ENCODE measurements at places on chromosomes 1 and 21.

- H3K4me3 ChIP-seq: no peak overlapping the region
- H3K27me3 ChIP-seq: no peaks in the 10 kb centered on the region
- no peak overlapping the region for H3K27ac ChIP-seq
- DNase-seq: no peak
- no peaks in the 10 kb centered on the region for H3K36me3 ChIP-seq
These were observed 9.4 kb downstream of the ZNF678 start for GRCh38 chr1:227572752-227573151.

DNA sequence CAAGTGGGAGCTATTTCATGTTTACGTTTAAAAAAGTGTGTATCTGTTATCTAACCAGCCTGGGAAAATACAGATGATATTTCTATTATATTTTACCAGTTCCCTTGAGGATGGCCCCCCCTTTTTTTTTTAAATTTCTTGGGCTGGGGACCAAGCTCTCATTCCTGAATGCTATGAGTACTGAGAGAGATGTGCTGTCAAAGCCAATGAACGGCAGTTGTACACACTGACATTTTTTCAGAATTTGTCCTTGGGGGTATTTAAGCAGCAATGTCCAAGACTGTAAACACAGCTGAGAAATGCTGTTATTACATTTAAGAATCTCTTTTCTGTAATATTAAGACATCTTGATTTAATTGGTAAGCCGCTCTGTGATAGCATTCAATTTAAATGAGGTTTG is 177.9 kb downstream of the ST6GALNAC3 start:
- no peak overlapping the region for H3K27ac ChIP-seq
- H3K27me3 ChIP-seq: no peaks in the 10 kb centered on the region
- DNase-seq: no peak
- no peaks in the 10 kb centered on the region for H3K36me3 ChIP-seq
- peaks cover 7% of the 10 kb centered on the region for H3K4me1 ChIP-seq

- H3K36me3 ChIP-seq: no peaks in the 10 kb centered on the region
- H3K4me1 ChIP-seq: 0 out of 2 replicates have a peak, but pooled peaks cover 1% of the 10 kb centered on the region
- no peak overlapping the region for H3K27ac ChIP-seq
- no peak for DNase-seq
- no peaks in the 10 kb centered on the region for H3K27me3 ChIP-seq
- H3K4me3 ChIP-seq: no peak overlapping the region
These were observed 29.3 kb upstream of the NLRP3 start for GRCh38 chr1:247386687-247387086.

GRCh38 chr1:241666419-241666818 is 14.3 kb downstream of the WDR64 start:
- DNase-seq: no peak
- H3K27me3 ChIP-seq: no peaks in the 10 kb centered on the region
- no peak overlapping the region for H3K27ac ChIP-seq
- no peaks in the 10 kb centered on the region for H3K36me3 ChIP-seq
- H3K4me1 ChIP-seq: no peaks in the 10 kb centered on the region

DNA sequence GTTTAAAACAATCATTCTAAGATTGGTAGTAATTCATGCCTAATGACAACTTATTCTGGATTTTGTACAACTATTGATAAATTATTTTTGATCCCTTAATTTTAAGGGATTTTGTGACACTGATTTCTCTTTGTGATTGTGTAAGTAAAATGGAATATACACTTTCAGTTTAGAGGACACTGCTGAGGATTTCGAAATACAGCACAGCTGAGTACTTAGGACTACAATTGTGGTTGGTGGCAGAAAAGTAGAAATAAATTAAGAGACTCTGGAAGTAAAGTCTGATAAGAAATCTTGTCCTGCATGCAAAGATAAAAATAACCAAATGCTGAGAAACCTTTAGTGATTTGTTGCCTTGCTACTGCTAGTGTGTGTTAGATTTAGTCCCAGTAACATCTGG is 40.0 kb downstream of the TYW3 start:
- H3K36me3 ChIP-seq: no peaks in the 10 kb centered on the region
- H3K27me3 ChIP-seq: no peaks in the 10 kb centered on the region
- H3K27ac ChIP-seq: no peak overlapping the region
- H3K4me3 ChIP-seq: no peak overlapping the region
- H3K4me1 ChIP-seq: no peaks in the 10 kb centered on the region

- H3K27ac ChIP-seq: no peak overlapping the region
- no peaks in the 10 kb centered on the region for H3K36me3 ChIP-seq
- no peak overlapping the region for H3K4me3 ChIP-seq
- H3K27me3 ChIP-seq: no peaks in the 10 kb centered on the region
- peaks cover 4% of the 10 kb centered on the region for H3K4me1 ChIP-seq
These were observed 40.4 kb downstream of the GNG12 start for GRCh38 chr1:67792741-67793458.

DNA sequence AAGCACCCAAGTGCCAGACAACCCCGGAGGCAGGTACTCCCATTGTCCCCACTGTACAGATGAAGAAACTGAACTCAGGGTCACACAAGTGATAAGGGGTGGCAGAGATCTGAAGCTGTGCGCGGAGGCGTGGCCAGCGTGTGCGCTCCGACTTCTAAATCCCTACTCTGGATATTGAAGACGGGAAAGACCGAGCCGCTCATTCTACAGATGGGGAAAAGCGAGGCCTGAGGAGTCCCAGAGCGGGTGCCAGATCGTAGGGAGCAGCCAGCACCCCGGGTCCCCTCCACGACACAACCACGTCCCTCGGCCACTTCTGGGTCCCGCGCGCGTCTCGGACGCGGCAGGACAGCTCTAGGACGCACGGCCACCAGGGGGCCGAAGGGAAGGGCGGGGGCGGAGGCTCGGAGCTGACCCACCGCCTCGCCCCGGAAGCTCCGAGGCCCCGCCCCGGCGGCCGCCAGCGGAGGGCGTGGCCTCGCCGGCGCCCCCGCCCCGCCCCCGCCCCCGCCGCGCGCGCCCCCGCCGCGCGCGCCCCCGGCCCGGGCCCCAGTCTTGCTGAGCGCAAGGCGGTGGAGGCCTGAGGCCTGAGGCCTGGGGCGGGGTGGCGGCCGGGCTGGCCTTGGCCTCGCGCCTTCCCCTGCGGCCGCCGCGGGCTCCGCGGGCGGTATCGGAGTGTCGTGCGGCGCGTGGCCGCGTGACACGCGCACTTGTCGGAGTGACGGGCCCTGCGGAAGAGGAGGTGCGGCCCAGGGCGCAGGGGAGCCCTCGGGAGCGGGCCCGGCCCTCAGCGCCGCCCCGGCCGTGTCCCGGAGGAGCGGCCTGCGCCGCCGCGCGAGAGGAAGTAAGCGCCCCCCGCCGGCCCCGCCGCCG is at the start of gene H6PD:
Gene H6PD, plus strand, starts transcription at position 552 of the 873 bp plus-strand sequence. CDS start 10,161 bp downstream, outside the sequence.
- H3K27ac ChIP-seq: no peak within 1 kb of the TSS
- H3K4me1 ChIP-seq: no peaks in the 10 kb centered on the region
- no peaks in the 10 kb centered on the region for H3K27me3 ChIP-seq
- H3K4me3 ChIP-seq: peak within 1 kb of the TSS; percentile 84

DNA sequence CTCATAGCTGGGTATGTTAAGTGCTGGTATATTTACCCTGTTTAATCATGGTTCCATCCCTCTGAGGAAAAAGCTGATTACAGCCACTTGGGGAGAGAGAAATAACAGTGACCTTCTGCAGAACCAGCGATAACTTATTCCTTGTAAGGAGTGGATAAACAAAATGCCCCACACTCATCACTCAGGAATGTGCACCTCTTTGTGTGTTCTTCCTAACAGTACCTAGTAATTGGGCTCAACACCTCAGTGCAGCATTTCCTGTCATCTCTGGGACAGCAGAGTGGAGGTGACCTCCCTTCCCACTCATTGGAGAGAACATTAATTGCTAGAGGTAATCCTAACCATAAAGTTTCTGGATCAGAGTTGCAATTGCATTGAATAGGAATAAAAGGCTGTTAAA is 112.5 kb upstream of the F3 start:
- no peaks in the 10 kb centered on the region for H3K36me3 ChIP-seq
- H3K4me3 ChIP-seq: no peak overlapping the region
- no peaks in the 10 kb centered on the region for H3K27me3 ChIP-seq
- H3K27ac ChIP-seq: no peak overlapping the region

DNA sequence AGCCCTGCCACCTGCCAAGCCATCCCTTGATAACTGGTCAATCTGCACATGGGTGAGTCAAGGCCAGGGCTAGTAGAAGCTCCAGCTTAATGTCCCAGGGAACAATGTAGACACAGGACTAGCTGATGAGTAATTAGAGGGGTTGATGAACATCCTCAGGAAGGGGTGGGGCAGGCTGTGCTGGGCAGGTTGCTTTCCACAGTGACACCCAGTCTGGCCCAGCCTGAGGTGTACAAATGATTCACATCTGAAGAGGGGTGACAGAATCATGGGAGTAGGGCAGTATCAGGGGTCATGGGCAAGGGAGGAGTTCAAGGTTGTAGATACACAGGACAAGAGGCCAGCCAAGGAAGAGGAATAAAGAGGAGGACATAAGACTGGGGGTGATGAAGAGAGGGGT is 4.3 kb downstream of the LPAR3 start:
- H3K27ac ChIP-seq: no peak overlapping the region
- peaks cover 4% of the 10 kb centered on the region for H3K27me3 ChIP-seq
- no peak overlapping the region for H3K4me3 ChIP-seq
- no peaks in the 10 kb centered on the region for H3K36me3 ChIP-seq
- DNase-seq: no peak
- H3K4me1 ChIP-seq: peaks cover 4% of the 10 kb centered on the region

DNA sequence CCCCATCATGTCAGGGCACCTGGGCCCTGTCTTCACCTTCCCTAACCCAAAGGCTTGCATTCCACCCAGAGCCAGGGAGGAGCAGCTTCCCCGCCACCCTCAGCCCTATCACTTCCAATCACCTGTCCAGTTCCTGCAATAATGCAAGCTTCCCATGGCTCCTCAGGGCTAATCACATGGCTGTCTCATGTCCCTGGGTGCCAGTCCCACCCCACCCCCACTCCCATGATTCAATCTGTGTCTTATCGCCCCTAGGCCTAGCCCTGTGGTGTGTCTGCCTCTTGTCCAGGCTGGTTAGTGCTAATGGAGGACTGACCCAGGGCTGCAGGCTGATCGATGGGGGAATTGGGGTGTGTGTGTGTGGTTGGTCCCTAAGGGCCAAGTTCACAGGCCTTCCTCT is 11.0 kb upstream of the PEAR1 start:
- H3K27ac ChIP-seq: no peak overlapping the region
- H3K4me3 ChIP-seq: no peak overlapping the region
- H3K27me3 ChIP-seq: no peaks in the 10 kb centered on the region
- H3K4me1 ChIP-seq: peaks cover 5% of the 10 kb centered on the region
- H3K36me3 ChIP-seq: no peaks in the 10 kb centered on the region

DNA sequence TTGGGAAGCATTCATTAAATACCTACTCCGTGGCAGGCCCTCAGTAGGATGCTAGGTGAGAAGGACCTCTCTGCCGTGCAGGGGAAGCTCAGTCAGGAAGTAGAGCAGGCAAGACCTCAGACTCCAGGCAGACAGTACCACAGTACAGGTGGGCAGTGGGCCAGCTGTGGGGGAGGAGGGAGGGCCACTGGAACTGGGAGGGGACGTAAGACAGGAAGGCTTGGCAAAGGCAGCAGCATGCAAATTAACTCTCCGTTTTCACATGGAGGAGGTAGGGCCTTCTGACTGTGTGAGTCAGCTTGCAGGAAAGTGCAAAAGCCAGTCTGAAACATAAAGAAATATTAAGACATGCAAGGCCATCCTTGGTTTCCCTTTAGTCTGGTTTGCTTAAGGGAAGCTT is 157.7 kb downstream of the TRIM33 start:
- no peak for DNase-seq
- H3K27ac ChIP-seq: no peak overlapping the region
- no peaks in the 10 kb centered on the region for H3K36me3 ChIP-seq
- no peak overlapping the region for H3K4me3 ChIP-seq
- H3K4me1 ChIP-seq: peaks cover 2% of the 10 kb centered on the region

GRCh38 chr1:2980073-2980791 is 41.0 kb upstream of the ACTRT2 start:
- H3K27me3 ChIP-seq: no peaks in the 10 kb centered on the region
- H3K4me1 ChIP-seq: no peaks in the 10 kb centered on the region
- DNase-seq: no peak
- no peak overlapping the region for H3K4me3 ChIP-seq

DNA sequence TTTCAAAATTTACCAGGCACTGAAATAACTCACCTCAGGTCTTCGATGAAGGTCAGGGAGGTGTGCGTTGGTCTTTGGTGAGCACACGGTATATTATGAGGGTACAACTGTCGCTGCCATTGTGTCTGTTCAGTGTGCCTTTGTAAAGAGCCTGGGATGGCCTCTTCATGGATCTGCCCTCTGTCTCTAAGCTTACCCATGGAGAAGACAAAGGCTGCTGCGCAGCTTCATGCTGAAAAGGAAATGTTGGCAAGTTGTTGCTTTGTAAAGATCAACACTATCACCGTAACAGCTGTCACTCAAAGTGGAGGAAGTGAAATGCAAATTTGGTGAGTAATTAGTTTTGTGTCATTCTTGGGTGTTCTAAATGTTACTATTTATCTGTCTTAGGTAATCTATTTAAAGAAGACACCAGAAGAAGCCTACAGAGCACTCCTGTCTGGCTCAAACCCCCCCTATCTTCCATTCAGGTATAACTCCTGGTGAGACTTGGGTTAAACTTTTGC is 71.6 kb downstream of the CDC14A start:
- H3K27ac ChIP-seq: no peak overlapping the region
- no peak for DNase-seq
- no peak overlapping the region for H3K4me3 ChIP-seq
- no peaks in the 10 kb centered on the region for H3K27me3 ChIP-seq
- no peaks in the 10 kb centered on the region for H3K36me3 ChIP-seq
- peaks cover 2% of the 10 kb centered on the region for H3K4me1 ChIP-seq

DNA sequence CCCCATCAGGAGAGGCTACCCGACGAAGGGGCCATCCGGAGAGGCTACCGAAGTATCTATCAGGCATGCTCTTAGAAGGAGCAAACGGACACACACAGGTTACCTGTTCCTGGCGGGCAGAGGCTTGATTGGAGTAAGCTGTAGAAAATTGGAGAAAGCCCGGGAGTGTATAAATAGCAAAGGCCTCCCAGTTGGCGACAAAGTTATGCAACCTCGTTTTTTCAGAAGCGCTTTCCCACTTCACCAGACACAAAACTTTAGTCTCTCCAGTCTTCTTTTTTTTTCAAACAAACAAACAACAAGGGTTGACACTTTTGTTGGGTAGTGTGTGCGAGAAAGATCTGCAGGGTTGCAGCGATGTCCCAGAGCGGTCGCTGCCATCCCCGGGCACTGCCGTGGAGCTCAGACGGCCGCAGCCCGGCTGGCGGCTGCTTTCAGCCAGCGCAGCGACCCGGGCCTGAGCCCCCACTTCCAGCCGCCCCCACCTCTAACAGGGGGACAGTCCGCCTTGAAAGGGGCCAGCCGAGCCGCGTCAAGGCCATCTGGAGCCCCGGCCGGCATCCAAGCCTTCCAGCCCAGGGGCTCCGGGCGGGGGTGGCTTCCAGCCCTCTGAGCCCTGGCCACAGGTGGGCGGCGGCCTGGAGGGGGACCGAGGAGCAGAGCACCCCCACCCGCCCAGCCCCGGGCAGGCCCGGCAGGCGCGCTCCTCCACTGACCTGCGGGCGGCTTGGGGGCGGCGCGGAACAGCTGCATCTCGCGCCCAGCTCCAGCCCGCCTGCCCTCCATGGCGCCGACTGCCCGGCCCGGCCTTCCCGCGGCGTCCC is 616 bp downstream of the MCOLN3 start:
- peak overlapping the region; percentile 81 for H3K4me3 ChIP-seq
- no peak overlapping the region for H3K27ac ChIP-seq
- peaks cover 20% of the 10 kb centered on the region for H3K27me3 ChIP-seq
- DNase-seq: no peak
- H3K36me3 ChIP-seq: no peaks in the 10 kb centered on the region

All from iPS DF 6.9 (cell line).